Gastroesophageal sphincter (tissue), 4 donors: ENCODE measurements at places on chromosomes 11 and 22.
A peak's percentile ranks its signal among the peaks of the same experiment; 100 is the strongest.

DNA sequence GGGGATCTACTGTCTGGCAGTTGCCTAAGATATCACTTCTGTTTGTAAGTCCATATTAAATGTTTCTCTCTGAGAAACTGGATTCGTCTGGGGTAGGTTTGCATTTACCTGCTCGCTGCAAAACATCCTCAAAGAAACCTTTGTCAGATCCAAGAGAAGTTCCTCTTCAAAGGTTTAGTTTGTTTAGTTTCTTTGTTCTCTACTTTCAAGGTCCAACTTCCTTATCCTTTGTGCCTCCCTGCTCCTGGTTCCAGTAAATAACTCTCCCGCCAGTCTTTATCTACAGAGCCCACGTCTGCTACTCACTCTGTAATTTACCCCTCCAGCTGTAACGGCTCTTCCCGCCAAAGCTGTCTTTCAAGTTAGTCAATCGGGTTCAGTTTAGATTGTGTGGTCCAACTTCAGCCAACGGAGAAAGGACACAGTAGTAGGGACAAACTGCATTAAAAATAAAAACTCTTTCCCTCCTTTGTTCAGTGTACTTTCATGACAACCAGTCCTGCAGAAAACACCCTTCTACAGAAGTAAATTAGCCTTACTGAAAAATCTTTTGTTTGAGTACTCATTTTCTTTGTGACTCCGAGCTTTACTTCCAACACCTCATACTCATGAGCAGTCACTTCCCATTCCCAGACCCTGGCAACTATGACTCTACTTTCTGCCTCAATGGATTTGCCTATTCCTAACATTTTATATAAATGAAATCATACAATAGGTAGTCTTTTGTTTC is 41.0 kb downstream of the TMPRSS5 start:
- no peak for ATAC-seq

DNA sequence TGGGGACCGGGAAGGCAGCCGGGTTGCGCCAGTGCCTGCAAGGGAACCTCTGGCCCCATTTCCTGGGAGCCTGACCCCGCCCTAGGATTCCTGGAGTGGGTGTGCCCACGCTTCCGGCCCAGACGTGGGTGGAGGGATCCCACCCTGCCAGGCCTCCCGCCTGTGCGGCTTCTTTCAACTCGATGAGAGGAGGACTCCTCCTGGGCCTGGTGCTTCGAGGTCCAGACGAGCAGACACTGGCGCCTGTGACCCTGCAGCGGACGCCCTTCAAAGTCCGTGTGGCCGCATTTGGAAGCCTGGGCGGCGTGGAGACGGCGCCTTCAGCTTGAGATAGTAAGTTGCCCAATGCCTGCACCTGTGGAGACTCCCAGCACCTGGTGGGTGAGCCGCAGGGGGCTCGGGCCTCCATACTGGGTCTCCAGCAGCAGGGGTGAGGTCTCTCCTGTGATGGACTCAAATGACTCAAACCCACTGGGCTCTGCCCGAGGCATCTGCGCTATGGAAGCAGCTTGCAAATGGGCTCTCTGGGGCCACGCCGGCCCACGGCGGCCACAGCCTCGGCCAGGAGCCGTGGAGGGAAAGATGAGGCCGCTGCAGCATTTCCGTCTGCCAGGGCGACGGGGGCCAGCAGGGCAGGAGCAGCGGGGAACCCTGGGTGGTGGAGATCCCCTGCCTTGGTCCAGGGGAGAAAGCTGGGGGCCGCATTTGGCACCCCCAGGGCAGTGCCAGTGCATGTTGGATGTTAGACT is 64.3 kb upstream of the PPARA start:
- peak; percentile 65 for ATAC-seq

DNA sequence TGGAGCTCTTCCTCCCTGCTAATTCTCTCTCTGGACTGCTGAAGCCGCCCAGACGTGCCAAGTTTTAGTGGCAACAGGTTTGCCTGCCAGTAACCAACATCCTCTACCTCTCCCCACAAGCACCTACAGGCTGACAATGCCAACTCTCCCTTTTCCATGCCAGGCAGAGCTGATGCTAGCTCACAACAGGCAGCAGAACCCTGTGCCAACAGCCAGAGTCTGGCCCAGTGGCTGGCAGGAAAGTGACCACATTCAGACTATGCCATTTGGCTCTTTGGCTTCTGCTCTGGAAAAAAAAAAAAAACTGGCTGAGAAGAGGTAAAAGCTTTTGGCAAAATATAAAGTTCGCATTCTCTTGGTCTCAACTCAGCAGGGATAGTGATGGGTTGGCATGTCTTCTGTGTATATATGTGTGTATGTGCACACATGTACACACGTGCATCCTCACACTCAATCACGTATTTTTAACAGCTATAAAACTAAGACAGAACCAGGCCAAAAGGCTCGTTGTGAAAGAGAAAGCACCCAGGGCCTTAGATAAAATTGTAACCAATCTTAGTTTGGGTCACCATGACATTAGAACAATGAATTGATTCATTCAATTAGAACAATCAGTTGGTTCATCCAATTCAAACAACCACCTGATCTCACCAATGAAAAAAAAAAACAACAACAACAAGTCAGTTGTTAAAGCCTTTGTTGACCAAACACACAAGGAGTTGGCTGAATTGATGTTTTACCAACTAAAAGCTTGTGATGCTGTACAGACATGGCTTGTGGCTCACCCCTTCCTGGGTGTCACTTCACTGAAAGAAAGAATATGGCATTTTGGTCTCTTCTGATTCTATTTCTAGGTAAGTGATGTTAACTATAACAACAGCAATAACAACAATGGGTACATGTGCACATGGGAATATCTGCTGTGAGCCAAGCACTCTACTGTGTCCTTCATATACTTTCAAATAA is 48.6 kb downstream of the TRIM29 start:
- ATAC-seq, result no peak

DNA sequence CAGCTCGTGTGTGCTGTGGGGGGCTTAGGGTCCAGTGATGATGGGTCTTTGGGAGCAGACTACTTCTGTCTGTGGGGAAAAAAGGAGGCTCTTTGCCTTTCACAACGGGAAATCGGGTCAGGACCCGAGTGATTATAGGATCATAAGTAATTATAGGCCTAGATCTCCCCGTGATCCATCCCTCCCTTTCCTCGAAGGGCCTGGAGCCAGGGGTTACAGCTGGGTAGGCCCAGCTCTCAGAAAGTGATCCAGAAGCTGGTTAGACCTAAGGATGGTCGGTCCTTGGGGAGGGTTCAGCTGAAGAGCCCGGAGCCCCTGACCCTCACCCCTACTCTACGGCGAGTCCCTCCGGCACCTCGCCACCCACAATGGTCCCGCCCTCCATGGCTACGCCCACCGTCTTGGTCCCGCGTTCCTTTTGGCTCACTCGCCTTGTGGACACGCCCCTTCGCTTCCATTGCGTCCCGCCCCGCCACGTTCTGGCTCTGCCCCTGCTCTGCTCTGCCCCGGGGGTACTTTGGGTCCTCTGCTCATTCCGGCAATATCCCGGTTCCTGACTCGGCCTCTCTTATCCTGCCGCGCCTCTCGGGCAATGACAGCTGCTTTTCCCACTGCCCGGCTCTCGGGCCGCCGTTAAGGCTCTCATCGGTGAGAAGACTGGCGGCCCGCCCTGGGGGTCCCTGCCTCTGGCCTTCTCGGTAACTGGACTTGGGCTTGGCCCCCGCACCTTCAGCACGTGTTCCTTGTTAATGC is 5.0 kb downstream of the IGSF22 start:
- ATAC-seq, result peak; percentile 94

GRCh38 chr11:69637198-69637940 is 3.6 kb upstream of the CCND1 start:
- no peak for ATAC-seq

GRCh38 chr22:41216984-41217383 is 11.9 kb downstream of the L3MBTL2 start:
- peak; percentile 34 for ATAC-seq

DNA sequence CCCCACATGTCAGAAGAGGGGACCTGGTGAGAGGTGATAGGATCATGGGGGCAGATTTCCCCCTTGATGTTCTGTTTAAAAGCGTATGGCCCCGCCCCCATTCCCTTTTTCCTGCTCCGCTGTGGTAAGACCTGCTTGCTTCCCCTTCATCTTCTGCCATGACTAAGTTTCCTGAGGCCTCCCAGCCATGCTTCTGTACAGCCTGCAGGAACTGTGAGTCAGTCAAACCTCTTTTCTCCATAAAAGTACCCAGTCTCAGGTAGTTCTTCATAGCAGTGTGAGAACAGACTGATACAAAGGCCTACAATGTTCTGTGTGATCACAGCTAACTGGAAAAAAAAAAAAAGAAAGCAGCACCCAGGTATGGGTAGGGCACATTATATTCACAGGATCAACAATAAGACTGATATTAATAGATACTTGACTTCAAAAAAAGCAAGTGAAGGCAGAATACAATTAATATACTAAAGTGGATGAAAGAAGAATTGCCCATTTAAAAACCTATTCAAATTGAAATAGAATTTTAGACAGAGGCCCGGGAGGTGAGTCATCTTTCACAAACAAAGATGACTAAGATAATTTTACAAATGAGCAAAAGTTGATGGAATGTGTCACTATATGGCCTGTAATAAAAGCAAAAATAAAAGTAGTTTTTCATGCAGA is 1.7 kb upstream of the OR52K1 start:
- ATAC-seq, result no peak

- ATAC-seq, result no peak
Measured at GRCh38 chr11:75474240-75474639, 41.2 kb upstream of the KLHL35 start.

GRCh38 chr22:48416396-48417224 is 1411.1 kb downstream of the BRD1 start:
- no peak for ATAC-seq

GRCh38 chr11:132139181-132139580 is 768.8 kb downstream of the NTM start:
- no peak for ATAC-seq

- ATAC-seq, result no peak
Measured at GRCh38 chr11:86460461-86461385, 86.0 kb downstream of the CCDC81 start.

DNA sequence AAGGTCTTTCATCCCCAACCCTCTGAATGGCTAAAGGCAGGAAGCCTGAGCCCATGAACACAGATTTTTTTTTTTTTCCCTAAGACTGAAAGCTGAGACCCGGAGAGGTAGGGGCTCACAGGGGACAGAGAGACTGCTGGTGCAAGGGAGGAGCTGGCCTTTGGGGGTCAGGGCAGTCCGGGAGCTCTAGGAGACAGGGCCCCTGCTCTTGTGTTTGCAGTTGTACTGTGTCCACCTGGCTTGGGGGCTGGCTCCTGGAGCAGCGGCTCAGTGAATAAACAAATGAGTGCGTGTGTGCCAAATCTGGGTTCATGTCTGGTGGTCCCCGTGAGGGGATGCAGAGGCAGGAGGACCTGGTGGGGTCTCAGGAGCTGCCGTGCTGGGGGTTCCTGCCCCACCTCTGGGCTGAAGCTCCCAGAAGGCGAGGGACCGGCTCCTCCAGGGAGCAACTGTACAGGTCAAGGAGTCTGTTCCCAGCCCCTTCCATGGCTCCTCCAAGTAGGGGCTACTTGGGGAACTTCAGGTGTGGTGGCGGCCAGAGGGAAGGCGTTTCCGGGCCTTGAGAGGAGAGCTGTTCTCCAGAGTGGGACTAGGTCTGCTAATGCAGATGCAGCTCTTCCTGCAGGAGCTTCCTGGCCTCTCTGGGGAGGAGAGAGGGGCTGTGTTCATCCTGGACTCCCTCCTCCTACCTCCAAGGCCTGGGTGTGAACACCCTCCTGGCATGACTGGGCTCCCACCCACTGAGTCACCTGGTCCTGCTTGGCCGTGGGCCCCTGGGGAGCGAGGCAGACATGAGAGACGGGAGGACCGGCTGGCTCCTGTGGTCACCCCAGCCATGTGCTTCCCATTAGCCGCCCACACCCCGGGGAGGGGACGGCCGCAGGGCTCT is 57.6 kb downstream of the FBXO7 start:
- peak; percentile 75 for ATAC-seq

DNA sequence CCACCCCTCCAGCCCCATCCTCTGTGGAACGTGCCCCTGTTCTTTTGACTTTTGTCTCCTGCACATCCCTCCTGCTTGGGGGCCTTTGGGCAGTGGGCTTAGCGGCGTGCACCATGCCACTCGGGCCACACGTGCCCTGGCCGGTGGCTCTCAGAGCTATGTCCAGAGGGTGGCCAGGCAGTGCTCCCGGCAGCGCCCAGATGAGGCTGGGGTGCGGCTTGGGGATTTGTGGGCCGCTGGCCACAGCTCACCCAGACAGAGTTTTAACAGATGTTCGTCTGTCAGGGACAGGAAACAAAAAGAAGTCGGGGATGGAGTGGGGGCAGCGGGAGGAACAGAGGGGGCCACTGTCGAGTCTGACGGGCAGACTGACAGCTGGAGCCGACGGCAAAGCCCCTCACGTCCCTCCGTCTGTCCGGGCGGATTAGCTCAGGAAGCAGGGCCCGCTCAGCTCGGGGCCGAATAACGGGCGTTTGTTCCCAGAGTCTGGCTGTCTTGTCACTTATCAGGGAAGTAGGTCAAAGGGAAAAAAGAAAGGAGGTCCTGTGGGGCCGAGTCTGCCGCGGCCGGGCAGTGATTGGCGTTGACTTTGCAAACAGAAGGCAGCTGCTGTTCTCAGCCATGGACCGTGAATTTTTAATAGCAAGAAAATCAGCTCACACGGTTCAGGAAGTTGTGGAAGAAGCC is 61.6 kb downstream of the LRP5 start:
- ATAC-seq, result peak; percentile 37

DNA sequence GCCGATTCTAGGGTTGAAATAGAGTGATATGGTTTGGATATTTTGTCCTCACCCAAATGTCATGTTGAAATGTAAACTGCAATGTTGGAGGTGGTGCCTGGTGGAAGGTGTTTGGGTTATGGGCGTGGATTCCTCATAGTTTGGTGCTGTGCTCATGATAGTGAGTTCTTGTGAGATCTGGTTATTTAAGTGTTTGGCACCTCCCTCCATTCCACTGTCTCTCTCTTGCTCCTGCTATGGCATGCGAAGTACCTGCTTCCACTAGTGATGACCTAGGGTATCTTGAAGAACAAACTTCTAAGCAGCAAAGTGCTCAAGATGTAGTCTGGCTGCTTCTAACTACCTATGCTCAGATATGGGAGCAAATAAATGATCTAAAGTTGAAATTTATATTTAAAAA is 56.0 kb upstream of the TSPAN18 start:
- no peak for ATAC-seq

GRCh38 chr11:15665368-15665871 is 550.7 kb downstream of the INSC start:
- ATAC-seq, result no peak

GRCh38 chr22:17120281-17120680 is 879 bp downstream of the TMEM121B start:
- peak; percentile 44 for ATAC-seq

DNA sequence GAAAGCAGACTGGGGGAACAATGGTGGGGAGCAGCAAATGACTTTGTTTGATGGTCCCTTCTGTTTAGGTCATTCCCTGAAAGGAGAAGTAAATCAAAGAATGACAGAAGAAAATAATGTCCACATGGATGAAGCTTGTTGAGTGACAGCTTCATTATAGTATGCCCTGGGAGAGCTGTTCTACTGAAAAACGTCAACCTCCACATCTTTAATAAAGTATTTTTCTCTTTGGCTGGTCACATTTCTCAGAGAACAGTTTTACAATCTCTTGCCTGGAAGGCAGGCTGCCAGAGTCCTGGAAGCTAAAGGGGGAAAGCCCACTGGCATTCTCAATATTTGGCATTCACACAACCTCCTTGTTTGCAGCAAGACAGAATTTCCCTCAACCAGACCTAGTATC is 287.9 kb downstream of the SWAP70 start:
- no peak for ATAC-seq
